Activated naive CD4-positive, alpha-beta T cell treated with anti-CD3 and anti-CD28 coated beads, Interleukin-2, amount 10 ng/mL, durations not matched to agents 7 days and 5 days (primary cell): ENCODE measurements at places on chromosomes 6 and 20.
A peak's percentile ranks its signal among the peaks of the same experiment; 100 is the strongest.

GRCh38 chr20:24665741-24666191, 196.3 kb downstream of the SYNDIG1 start:
- no peak for DNase-seq

- no peak for DNase-seq
Measured at GRCh38 chr6:35318196-35319171, 20.9 kb downstream of the DEF6 start.

- no peak for DNase-seq
Measured at GRCh38 chr20:1377341-1377871, 15.4 kb downstream of the FKBP1A start.

DNA sequence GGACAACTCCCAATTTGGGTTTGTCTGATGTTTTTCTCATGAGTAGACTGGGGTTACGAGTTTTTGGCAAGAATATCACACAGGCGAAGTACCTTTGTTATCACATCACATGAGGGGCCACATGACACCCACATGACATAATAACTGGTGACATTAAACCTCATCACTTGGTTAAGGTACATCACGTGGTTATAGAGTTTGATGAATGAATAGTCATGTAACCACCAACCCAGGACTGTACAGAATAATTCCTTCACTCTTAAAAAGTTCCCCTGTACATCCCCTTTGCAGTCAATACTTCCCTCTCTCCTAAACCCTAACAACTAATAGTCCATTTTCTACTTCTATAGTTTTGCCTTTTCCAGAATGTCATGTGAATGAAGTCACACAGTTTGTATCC, 83.4 kb downstream of the REV3L start:
- no peak for DNase-seq

- DNase-seq = no peak
Measured at GRCh38 chr20:62292108-62292507, 10.7 kb upstream of the ADRM1 start.

DNA sequence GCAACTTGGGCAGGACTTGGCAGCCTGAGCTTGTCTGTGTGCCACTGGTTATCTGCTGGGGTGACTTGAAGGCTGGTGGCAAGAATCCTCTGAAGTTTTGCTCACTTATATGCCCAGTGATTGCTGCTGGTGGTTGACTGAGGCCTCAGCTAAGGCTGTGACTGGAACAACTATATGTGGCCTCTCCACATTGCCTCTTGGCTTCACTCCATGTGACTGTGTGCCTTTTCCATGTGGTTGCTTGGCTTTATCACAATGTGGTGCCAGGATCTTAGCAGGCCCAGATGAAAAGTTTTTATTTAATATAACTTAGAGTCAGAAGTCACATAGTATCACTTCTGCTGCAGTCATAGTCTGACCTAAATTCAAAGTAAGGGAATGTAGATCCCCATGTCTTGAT, 104.5 kb downstream of the ADAT2 start:
- no peak for DNase-seq

DNA sequence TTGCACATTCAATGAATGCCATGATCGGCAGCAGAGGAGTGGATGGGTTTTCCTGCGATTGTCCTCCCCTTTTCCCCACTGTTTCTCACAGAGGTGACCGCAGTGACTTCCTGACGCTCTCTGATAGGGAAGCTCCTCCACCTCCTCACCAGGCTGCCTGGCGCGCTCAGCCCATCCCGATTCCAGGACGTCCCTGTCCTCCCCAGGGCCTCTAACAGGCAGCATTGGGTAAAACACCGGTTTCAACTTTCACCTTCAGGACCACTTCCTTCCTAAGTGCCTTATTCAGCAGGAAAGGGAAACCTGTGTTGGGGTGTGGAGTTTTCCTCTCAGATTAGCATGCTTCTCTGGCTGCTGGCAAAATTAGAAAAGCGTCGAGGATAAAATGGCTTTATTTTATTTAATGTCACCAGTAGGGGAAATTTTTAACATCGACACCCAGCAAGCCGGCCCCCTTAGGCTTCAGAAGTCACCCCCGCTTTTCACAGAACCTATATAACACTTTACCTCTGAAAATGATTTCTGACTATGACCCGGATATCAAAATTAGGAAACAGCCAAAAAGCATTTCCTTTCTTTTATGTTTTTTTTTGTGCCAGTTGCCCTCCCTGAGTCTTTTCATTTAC, 570.4 kb upstream of the GJE1 start:
- DNase-seq = peak; percentile 25

GRCh38 chr20:35334311-35335101, 42.3 kb upstream of the FAM83C start:
- DNase-seq = no peak

DNA sequence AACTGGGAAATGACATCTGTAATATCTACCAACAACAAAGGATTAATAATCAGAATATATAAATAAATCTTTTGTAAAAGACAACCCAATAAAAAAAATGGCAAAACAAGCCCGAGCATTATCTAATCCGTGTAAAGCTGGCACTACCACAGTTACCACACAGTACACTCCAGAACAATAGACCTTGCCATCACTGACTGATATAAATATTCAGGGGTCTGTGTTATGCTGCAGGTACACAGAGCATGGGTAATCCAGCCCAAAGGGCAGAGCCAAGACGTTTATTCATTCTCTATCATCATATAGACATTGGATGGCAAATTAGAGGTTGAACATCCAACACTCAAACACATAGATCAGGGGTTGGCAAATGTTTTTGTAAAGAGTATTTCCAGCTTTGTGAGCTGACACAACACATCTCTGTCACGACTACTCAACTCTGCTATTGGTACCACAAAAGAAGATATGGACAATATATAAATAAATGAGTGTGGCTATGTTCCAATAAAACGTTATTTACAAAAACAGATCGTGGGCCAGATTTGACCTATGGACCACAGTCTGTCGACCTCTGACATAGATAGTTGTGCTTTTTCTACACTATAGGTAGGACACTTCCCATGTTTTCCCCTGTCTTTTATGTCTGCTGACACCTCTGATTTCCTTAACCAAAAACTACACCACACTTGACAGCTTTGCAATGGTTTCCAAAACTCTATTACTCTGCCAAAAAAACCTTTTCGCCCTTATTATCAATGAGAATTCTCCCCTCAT, 4.5 kb downstream of the NCOA6 start:
- no peak for DNase-seq

DNA sequence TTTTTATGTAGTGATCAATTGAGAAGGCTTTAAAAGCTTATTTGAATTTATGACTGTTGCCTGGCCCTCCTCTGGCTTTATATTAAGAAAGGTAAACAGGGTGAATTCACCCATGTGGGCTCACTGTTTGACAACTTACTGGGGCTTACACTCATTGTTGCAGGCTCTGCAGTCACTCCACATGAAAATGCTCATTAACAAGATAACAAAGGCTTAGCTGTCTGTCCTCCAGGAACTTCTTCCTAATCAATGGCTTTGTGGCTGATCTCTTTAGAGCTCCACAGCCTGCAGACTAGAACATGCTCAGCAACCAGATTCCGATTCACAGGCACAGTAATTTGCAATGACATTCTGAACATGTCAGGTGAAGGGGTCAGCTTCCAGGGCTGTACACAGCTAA, 323.2 kb upstream of the MAN1A1 start:
- no peak for DNase-seq

DNA sequence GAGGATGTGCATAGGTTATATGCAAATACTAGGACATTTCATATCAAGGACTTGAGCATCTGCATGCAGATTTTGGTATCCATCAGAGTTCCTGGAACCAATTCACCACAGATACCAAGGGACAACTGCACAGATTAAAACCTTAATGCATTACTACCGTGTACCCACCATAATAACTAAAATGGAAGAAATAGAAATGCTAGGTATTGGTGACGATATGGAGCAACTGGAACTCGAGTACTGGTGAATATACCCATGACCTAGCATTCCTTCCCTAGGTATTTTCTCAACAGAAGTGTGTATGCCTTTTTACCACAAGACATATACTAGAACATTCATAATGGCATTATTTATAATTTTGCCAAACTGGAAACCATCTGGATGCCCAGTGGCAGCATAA, 18.5 kb downstream of the KCNS1 start:
- no peak for DNase-seq

DNA sequence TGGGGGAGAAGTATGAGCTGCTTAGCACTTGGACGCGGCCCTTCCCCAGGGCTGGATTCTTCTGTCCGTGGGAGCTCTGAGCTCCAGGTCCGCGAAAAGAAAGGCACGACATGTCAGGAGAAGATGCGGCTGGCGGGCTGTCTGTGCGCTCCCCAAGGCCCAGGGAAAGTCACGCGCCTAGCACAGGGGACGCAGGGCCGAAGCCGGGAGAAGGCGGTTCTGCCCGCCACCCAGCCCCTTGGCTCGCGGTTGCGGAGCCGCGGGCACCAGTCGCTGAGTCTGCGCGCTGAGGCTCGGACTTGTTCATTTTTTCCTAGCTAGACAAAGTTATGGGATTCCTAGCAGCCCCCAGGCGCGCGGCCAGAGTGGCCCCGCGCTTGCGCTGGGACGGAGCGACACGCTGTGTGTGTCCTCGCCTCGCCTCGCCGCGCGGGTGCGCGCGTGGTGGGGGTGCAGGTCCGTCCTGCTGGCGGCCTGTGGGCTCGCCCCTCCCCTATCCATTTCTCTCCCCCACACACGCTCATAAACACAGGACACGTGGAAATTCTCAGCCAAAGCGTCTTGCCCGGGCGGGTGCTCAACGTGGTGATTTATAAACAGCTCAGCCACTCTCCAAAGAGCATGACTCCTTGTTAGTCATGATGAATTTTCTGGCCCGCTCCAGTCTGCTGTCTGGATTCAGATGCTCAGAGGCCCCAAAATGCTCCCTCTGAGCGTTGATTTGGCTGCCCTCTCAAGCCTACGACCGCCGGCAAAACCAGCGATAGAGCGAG, 1.9 kb upstream of the POU3F2 start:
- no peak for DNase-seq

- DNase-seq = no peak
Measured at GRCh38 chr20:18780385-18781130, 33.0 kb upstream of the SCP2D1 start.

GRCh38 chr6:51684603-51685002, 402.8 kb downstream of the PKHD1 start:
- no peak for DNase-seq

GRCh38 chr6:55250400-55250799, 76.1 kb downstream of the HCRTR2 start:
- no peak for DNase-seq

DNA sequence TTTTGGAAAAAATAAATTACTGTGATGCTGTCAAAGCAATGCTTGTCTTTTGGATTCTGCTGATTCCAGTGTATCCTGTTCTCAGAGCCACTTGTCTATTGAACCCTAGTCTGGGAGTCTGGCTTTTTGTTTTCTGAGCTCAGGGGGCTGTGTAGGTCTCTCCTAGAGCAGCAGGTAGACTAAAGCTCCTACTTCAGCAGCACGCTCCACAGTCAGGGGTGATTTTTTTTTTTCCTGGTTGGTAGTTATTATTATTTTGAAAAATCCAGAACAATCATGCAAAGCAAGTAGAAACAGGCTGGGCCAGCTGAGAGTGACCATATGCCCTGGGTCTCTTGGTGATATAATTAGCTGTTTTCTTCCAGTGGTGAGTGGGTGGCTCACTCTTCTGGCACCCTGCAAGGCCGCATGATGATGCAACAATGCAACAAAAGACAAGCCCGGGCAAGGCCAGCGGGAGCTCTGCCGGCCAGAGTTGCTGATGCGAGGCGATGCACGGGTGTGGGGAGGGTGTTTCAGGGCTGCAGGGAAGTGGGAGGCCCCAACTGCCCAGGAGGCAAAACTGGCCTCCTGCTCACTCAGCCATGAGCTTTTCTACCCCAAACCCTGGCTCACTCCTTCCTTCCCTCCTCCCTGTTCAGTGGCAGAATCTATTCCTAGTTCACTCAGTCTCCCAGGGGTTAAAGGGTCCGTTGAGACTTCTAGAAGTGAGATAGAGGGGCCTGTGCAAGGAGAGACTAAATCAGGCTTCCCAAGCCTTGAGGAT, 11.5 kb upstream of the CDKN1A start:
- DNase-seq = no peak

DNA sequence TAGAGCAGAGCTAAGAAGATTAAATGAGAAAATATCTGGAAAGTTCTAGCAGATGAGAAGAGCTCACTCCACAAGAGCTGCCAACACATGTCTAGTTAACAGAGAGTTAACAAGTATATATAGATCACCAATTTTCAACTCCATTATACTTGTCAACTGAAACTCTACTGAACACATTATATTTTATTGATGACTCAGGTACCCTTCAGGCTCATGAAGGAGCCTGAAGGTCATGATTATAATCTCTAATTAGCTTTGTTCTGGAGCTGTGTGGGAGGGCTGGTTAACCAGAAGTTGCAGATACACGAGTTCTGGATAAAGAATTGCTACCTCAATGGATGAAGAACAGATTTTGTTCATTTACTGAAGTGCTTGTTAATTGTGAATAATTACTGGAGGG, 42.1 kb upstream of the PTPRT start:
- DNase-seq = no peak

- peak; percentile 72 for DNase-seq
Measured at GRCh38 chr6:163554663-163555062, 140.1 kb downstream of the QKI start.

GRCh38 chr20:63536241-63536977, 767 bp downstream of the PTK6 start:
- no peak for DNase-seq

- no peak for DNase-seq
Measured at GRCh38 chr20:33531047-33531877, 41.4 kb downstream of the CBFA2T2 start.

GRCh38 chr6:137829641-137830083, 37.4 kb upstream of the TNFAIP3 start:
- DNase-seq = no peak

DNA sequence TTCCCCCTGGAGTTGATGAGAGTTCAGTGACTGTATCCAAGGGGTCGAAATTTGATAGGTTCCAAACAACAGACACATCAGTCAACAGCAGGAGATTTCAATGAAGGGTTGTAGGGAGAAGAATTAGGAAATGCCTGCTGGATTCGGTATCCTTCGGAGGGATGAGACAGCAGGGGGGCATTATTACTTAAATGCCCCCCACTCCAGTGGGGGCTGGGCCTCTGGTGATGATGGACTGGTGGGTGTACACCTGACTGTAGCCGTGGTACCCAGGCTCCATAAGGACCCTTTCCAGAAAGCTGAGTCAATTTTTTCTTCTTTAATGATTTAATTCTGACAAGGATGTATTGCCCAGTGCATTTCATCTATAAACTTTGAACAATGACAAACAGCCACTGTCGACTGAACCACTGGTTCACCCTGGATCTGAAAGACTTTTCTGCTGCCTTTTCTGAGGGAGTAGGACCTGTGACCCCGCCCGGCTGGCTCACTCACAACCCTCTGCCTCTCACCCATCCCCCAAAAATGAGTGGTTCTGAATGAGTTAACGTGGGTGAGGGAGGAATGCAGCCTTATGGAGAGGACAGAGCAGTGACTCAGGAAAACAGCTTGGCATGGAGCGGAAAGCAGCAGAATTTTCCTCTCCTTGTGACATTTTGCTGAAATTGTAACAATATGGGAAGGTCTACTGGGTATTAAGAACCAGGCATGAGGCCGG, 41.0 kb downstream of the ZMYND8 start:
- DNase-seq = no peak

DNA sequence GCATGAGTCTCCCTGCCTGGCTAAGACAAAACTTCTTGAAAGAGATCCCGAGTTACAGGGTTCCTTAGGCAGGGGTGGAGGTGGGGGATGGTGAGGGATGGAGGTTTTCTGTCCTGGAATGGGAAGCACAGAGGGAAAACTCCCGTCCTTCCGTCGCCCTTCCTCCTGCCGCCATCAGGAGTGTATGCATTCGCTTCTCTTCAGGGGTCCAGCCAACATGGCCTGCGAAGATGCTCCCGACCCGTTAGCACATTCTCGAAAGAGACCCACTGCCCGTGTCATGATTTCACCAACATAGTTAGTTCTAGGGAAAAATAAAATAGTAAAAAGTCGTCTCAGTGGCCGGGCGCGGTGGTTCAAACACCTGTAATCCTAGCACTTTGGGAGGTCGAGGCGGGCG, 37.1 kb downstream of the KIF25 start:
- DNase-seq = no peak
